ENCODE measurements at places on chromosomes 4 and X.

DNA sequence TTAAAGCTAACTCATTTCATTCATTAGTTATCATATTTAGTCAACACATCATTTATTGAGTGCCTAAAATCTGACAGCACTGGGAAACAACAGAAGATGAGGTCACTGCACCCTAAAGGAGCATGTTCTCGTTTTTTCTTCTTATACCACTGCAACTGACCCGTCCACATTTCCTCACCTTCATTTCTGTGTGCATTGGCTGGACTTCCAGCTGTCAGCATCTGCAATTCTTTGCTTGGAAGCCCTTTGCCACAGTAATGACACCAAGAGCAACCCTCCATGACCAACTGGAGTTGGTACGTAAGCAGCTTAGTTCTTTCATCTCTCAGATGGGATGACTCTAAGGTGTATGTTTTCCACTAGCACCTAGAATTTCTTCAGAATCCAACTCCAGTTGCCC, 13.2 kb downstream of the SHROOM3 start:
- no peak for DNase-seq

GRCh38 chr4:7766661-7767345, 172.9 kb downstream of the AFAP1 start:
- no peak for DNase-seq

GRCh38 chr4:99207069-99207743, 11.8 kb downstream of the ADH6 start:
- DNase-seq, result no peak

- DNase-seq, result no peak
These were observed 179.1 kb downstream of the CBR4 start for GRCh38 chr4:168830777-168831512.

DNA sequence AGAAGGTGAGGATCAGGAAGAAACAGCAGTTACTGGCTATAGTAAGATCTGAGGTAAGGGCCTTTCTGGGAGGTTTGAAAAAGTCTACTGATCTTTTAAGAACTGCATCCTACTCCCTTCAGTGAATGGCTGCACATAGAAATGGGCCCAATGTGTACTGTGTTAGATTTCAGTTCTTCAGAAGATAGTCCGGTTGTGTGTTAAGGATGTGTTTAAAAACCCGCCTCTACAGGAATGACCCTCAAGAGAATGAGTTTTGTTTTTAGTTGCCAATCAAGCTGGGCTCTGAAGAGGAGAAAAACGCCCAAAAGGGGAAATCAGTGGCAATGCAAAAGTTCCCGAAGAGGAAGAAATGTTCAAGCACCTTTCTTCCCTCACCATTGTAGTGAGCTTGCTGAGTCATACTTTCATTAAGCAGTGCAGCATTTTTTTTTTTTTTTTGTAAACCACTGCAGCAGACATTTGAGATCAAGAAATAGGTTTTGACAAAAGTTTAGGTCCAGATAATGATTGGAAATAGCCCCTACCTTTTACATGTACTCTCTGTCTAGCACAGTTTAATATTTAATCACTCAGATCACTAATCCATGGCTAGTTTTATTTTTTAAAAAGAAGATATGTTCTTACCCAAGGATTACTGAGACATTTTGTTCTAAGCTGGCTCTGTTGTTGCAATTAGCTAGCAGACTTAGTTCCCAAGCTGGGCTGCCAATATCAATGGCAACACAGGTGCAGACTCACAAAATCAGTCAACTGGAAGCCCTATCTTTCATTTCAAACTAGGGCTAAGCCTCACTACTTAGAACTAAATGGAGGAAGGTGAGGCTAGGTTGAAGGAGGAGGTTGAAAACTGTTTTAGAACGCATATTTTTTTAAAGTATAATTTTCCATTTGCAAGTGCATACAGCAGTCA, 7.0 kb upstream of the TRPC5OS start:
- no peak for DNase-seq

DNA sequence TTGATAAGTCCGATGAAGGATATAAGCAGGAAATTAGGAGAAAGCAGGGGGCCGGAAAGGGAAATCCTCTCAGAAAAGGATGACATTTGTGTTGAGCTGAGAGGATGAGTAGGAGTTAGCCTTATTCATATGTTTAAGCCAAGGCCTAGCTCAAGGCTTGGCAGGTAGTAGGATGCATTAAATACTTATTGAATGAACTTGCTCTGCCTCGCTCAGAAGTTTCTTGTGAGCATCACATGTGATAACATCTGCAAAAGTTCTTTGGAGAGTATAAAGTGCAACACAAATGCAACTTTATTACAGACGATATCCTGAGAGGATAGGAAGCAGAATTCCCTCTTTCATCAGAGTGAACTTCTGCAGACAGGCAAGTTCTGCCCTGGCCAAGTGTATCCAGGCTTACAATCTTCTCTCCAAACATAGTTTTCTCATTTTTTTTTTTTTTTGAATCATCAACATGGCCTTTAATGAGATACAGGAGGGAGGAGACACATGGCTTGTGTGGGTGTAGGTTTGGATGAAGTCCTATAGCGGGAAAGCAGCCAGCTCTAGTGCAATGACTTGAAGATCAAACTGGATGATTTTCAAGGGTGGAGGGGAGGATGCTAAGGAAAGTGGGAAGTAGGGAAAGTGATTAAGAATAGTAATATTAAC, 48.1 kb downstream of the LUZP4 start:
- DNase-seq, result no peak

- no peak for DNase-seq
These were observed 8.1 kb upstream of the MRPL1 start for GRCh38 chr4:77854431-77855111.

GRCh38 chr4:123233136-123233768, 163.3 kb upstream of the SPRY1 start:
- no peak for DNase-seq

DNA sequence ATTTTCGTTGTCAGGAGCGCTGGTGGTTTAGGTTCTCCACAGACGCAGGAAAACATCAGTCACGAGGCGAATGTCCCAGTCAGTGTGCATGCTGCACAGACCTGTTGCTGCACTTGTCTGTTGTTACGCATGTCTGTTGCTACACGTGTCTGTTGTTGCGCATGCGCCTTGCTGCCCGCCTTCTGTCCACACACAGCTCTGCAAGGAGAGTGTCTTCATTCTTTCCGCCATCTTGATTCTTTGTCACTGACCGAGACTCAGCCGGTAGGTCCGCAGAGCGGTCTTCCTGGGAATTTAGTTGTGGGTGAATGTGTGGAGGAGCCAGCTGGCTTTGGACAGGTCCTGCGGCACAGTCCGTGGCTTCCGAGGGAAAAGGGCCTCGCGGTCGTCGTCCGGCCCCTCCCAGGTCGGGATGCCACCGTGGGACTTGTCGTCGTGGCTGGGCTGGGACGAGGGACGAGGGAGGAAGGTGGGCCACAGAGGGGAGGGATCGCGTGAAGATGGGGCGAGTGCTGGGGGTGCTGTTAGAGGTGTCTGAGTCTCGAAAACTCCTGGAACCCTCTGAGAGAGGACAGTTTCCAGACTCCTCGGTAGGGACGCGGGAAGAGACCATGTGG, at the start of gene PAGE2B:
PAGE2B (plus strand) TSS at position 180 of the 617 bp plus-strand sequence. CDS start 1,012 bp downstream, outside the sequence.
- no peak for DNase-seq

DNA sequence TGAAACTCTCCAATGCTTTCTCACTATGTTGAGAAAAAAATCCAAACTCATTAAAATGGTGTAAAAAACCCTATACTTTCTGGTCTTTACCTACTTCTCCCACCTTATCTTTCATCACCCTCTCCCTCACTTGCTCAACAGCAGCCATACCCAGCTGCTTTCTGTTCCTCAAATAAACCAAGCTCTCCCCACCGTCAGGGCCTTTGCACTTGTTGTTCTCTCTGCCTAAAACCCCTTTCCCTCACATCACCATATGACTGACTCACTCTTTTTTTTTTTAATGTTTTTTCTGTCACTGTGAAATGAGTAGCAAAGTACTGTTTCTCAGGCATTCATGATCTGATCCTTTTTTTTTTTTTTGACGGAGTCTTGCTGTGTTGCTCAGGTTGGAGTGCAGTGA, 122.3 kb upstream of the TMEM164 start:
- no peak for DNase-seq

DNA sequence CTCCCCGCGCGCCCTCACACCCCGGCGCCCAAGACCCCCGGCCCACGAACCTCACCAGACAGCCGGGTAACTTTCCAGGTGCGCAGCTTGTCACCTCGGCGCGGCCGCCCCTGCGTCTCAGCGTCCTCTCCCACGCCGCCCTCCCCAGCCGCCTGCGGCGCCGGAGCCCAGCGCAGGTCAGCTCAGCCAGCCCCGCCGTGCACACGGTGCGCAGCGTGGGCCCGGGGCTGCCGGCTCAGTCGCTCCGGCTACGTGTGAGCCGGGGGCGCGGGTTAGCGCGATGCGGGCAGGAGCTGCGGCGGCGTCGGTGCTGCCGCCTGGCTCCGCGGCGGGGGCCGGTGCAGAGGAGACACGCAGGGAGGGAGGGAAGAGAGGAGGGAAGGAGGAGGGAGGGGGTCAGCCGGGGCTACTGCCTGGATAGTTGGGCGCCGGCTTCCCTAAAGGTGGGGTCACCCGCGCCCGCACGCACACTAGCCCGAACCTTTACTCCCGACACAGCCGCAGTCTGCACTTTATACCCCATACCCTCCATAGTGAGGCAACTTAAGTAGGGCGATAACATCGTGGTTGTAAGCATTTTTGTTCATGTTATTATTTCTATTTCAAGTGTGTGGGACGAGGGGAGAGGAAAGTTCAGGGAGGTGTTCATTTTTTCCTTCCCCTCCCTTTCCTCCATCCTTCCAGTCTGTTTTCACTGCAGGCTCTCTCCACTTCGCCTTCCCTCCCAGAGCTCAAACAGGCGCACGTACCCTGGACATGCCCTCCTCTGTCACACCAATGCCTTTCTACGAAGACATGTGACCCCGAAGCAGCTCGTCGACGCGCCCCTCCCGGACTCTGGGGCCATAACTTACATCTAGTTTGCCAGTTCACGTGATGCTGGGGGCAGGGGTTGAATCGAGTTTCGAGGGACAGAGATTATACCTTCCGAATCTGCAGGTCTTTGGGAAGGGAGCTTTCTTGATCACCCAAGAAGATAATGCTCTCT, at the start of gene PRKG2:
PRKG2 (minus strand) TSS at position 342 of the 988 bp plus-strand sequence. CDS start 10,175 bp downstream, outside the sequence.
- no peak for DNase-seq

GRCh38 chrX:153869473-153870287, 16.3 kb downstream of the L1CAM start:
- no peak for DNase-seq

DNA sequence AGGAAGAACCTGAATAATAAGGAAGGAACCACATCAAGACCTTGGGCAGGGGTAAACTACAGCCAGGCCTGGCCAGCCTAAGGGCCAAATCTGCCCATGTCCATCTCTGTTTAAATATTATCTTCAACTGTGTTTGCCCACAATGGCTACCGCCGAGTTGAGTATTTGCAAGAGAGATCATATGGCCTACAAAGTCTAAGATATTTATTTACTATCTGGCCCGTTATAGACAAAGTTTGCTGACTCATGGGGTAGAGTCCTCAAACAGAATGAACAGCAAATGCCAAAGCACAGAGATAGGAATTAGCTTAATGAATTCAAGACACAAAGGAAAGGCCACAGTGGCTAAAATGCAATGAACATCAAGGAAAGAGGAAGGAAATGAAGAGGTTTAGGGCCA, 44.8 kb downstream of the RPS6KA3 start:
- no peak for DNase-seq

DNA sequence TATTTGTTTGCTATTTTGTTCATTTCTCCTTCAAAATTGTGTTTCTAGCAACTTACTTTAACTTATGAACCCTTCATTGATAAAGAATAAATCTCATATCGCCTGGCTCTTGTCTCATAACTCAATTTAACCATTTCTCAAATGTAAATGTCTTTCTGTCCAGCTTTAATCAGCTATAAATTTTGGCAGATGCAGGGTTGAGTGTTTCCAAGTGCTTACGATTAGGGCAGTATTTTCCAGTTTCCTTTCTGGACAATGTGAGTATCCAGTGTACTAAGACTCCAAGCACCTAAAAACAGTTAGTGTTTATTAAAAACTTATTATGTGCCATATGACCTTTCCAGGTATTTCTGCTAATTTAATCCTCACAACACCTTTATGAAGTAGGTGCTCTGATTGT, 218.6 kb upstream of the GK2 start:
- DNase-seq, result no peak

- DNase-seq, result no peak
These were observed 396.2 kb downstream of the INPP4B start for GRCh38 chr4:142449771-142450373.

- no peak for DNase-seq
These were observed 9.1 kb downstream of the IGFBP7 start for GRCh38 chr4:57100979-57101651.

DNA sequence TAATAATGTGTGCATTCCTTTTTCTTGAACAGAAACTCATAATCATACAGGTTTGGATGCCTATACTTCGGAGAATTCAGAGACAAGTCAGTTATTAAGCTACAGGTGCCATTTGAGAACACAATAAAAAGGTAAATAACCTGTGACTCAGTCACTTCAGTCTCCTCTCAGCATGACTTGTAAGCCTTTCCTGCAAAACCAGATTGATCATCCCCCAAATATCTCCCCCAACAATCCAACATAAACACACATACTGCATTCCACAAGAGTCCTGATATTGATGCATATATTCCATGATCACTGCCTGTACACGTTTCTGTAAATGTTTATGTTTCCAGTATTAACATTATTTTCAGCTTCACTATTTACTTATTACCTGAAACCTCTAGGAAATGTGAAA, 110.8 kb downstream of the PWWP3B start:
- DNase-seq, result no peak

- DNase-seq, result no peak
These were observed 64.7 kb upstream of the NKX1-1 start for GRCh38 chr4:1470816-1471442.

- DNase-seq, result no peak
These were observed 93.4 kb downstream of the NHSL2 start for GRCh38 chrX:72003811-72004750.

DNA sequence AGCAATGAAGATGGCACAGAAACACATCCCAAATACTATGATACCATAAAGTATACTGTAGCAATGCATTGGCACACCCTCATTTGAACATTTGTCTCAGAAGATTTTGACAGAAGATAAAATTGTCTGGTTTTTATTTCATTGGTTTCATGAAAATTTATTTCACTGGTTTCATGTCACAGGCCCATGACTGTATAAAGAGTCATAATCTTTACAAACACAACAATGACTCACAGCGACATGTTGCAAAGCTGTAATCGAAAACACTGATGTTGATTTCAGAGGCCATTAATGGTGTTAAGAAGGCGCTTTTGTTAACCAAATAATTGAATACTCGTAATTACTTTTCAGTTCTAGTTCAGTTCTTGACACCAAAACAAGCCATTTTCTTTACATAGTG, 8.1 kb upstream of the DTHD1 start:
- no peak for DNase-seq
